ENCODE measurements at places on chromosomes 7 and 10. TPM values are rescaled to one million over a fixed set of nuclear protein-coding genes. Genes with fewer than 3 reads are reported as not detected.

DNA sequence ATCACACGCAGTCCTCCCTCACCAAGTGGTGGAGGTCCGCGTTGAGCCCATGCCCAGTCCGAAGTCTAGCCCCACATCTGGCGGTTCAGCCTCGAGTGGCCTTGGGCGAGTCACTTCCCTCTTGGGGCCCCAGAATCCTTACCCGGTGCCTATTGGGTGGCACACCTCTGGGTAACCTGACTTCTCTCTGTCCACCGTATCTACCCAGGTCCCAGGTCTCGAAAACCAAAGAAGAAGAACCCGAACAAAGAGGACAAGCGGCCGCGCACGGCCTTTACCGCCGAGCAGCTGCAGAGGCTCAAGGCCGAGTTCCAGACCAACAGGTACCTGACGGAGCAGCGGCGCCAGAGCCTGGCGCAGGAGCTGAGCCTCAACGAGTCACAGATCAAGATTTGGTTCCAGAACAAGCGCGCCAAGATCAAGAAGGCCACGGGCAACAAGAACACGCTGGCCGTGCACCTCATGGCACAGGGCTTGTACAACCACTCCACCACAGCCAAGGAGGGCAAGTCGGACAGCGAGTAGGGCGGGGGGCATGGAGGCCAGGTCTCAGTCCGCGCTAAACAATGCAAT lies 4.3 kb downstream of the EN2 start:
- DNase-seq: no peak

DNA sequence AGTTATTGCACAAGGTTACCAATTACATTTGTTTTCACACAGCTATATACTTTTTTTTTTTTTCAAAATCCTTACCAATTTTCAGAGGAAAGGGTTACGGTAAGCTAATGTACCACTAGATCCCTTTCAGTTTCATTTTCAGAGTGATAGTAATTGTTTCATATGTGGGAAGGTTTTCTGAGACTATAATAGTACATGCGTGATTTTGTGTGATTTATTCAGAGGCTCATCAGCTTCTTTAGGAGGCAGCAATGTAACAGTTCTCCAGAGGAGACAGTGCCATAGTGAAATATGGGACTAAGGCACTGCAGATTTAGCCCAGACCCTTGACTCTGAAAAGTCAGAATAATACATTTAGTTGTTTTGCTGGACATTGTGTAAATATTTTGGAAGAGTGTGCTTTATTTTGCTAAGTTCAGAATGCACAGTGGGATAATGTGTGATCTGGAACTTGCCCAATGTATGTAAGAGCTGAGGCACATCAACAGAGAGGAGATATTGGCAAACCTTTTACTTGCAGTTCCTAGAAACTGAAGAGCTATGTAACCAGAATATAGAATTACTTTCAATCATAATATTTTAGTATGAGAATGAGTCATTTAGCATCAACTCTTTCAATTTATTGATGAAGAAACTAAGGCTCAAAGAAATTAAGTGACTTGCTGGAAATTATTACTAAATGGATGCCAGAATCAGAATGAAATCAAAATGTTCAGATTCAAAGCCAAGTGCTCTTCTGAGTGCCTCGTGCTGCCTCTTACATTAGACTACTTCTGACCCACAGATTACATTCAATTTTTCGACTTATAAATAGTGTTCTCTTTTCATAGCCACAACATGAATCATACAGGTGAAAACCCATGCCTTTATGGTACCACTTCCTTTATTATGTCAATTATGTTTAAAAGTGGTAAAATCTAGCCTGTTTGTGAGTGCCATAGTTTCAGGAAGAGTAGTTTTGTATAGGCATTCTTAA lies 207.7 kb upstream of the TEX47 start:
- DNase-seq: peak; percentile 19

DNA sequence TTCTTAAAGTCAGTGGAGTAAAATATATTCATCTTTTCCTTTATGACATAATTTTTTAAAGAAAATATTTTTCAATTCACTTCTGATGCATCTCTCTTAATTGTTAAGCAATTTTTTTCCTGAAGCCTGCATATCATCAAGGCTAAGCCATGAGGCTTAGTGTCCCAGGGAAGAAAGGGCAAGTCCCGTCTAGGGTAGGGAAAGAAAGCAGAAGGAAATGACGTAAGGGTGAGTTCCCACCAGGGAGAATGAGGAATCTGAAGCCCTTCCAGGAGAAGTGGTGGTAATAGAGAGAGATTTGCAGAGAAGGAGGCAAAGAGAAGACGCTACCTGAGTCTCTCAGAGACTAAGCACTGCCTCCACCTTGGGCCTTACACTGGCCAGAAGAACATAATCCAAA lies 96.8 kb upstream of the NFE2L3 start:
- DNase-seq: no peak

DNA sequence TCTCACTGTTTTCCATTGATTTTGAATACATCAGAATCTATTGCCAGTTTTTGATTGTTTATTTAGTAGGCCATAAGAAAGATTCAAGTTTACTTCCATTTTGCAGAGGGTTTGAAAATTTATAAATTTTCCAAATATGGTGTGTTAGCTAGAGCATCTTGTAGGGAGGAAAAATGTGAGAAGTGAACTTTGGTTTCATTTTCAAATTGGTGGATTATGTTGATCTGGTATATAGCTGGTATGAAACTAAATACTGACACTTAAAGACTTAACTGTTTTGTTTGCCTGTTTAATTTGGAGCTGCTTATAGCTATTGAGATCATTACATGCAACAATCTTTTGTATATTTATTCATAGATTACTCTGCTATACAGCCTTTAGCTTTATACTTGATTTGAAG lies 108.1 kb downstream of the ADAM22 start:
- DNase-seq: no peak

GRCh38 chr7:68441645-68442044 lies 1156.6 kb upstream of the AUTS2 start:
- DNase-seq: no peak

GRCh38 chr7:148982654-148983199 lies 45.6 kb downstream of the PDIA4 start:
- peak; percentile 25 for DNase-seq

- no peak for DNase-seq
Measured at GRCh38 chr7:65839846-65840245, 33.0 kb upstream of the VKORC1L1 start.

- DNase-seq: no peak
Measured at GRCh38 chr7:29780346-29780745, 26.0 kb upstream of the WIPF3 start.

DNA sequence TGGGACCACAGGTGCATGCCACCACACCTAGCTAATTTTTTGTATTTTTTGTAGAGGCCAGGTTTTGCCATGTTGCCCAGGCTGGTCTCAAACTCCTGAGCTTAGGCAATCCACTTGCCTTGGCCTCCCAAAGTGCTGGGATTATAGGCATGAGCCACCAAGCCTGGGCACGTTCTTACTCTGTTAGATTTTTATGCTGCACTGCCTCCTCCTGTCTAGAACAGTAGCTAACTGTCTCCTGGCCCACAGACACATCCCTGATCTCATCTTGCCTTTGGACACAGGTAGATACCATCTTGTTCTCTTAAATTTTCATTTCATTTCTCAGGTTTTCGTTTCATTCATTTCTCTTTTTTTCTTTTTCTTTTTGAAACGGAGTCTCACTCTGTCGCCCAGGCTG lies 41.1 kb downstream of the BLVRA start:
- DNase-seq: peak; percentile 6

Gene NPY
- not detected for total RNA-seq

Gene TWIST1
- total RNA-seq: not detected

Gene MNX1
- 0.87 TPM for total RNA-seq

Measured in renal cortical epithelial cell (primary cell).